Fibroblast of pulmonary artery (primary cell): ENCODE measurements at places on chromosomes 11 and 22.
A peak's percentile ranks its signal among the peaks of the same experiment; 100 is the strongest.

DNA sequence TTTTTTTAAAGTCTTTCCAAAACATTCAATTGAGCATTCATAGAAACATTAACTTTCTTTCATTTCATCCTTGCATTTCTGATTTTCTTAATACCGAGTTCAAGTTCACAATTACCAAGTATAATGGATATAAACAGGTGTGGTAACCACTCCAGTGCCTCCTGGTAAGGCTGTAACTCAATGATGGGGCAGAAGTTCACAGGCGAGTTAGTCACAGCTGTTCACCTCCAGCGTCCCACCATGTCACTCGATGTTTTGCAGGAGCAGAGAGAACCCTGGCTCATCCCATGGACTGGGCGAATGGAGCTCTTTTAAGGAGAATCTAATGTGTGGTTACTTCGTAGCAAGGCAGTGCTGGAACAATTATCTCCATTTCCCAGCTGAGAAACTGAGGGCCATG lies 94.4 kb upstream of the ALX4 start:
- DNase-seq = no peak

DNA sequence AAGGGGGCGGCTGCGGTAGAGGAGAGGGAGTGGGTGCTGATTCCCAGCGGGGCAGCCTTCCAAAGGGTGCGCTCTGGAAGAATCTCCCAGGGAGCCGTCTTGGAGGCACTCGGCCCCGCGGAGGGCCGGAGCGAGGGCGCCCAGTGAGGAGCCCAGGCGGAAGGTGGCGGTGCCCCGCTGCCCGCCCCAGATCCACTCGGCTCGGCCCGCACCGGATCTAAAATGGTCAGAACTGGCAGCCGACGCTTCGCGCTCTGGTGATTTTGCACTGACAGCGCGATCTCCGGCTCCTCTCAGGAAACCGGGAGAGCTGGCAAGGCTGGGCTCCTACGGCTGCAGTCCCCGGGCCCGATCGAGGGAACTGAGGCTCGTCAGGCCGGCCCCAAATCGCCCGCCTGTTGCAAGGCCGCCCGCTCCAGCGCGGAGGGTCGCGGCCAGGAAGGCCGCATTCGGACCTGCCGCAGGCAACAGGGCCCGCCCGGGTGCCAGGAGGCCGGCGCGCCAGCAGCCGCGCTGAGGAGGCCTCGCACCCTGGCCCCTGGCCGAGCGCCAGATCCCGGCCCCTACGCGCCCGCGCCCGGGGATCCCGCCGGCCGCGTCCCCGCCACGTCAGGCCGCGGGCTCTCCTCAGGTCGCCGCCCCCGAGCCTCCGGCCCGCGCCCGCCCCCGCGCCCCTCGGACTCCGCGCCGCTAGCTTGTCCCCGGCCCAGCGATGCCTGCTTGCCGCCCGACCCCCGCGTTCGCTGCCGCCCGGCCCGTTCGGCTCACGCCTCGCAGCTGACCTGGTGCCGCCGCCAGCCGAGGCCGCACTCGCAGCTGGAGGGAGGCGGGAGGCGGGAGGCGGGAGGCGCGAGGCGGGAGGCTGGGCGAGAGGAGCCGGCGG lies at the start of gene KLHL22:
TSS of gene KLHL22 (minus strand) at position 818 of the 883 bp plus-strand sequence. CDS start 6,584 bp downstream, outside the sequence.
- no peak for DNase-seq

GRCh38 chr11:83063073-83063754 lies 8.5 kb downstream of the RAB30 start:
- peak; percentile 60 for DNase-seq

DNA sequence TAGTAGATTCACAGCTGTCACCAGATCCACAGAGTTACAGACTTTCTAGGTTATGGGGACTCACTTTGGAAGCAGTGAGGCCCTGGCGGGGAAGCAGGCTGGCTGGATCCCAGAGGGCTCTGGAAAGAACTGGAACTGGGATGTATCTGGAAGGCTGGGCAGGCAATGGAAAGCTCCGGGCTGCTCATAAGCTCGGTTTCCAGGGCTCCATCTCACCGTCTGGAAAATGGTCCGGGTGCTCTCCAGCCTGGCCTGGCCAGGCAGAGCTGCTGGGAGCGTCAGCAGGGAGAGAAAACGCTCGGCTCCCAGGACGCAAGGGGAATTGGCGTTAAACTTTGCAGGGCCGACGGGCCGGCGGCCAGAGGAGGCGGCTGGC lies 335 bp upstream of the SEZ6L start:
- DNase-seq = no peak

GRCh38 chr22:27273853-27274252 lies 527.7 kb downstream of the MN1 start:
- no peak for DNase-seq

DNA sequence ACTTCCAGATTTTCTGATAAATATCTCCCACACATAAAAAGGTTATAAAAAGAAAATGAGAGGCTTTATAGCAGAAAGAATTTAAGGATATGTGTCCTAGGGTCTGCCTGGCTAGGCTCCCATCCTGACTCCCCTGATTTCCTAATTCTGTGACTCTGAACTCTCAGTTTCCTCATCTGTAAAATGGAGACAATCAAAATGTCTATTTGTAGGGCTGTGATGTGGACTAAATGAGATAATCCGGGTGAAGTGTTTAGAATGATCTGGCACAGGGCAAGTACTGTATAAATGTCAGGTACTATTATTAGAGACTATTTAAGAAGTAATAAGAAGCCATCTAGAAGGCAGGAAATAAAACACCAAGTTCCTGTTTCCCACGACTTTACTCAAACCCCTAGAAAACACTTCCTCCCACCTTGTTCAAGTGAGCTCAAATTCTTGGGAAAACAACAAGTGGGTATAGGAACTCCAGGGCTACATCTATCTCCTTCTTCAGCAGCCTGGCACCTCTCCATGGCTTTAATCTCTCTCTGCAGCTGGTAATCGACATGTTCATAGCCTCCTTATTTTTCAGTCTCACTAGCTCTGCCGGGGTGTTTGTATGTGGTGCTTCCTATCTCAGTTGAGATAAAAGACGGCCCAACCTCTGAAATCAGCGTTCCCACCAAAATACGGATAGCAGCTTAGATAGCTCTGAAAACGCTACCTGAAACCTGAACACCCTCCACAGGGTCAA lies 6.7 kb downstream of the ASCC2 start:
- no peak for DNase-seq

DNA sequence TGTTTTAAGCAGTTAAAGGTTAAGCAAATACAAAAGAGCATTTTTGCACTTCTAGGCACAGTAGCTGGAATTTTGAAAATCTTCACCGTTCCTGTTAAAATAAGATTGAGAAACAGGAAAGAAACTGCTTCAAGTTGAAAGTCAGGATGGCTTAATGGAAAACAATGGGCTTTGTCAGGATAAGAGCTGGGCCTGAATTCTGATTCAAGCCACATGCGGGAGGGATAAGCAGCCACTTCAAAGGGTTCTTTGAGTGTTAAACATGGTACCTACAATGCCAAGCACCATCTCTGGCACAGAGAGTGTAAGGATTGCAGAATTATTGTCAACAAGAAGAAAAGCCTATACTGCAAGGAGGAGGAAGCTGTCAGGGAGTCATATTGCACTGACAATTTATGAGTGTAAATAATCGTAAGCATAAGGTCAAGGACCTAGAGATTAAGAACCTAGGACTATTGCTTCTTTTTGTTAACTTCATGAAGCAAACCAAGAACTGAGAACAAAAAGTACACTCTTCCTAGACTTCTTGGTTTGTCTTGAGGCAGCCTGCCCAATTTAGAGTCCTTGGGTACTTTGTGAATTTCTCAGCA lies 32.5 kb downstream of the MPPED2 start:
- DNase-seq = no peak
